RWPE1 (cell line): ENCODE measurements at places on chromosomes 6 and 20.

DNA sequence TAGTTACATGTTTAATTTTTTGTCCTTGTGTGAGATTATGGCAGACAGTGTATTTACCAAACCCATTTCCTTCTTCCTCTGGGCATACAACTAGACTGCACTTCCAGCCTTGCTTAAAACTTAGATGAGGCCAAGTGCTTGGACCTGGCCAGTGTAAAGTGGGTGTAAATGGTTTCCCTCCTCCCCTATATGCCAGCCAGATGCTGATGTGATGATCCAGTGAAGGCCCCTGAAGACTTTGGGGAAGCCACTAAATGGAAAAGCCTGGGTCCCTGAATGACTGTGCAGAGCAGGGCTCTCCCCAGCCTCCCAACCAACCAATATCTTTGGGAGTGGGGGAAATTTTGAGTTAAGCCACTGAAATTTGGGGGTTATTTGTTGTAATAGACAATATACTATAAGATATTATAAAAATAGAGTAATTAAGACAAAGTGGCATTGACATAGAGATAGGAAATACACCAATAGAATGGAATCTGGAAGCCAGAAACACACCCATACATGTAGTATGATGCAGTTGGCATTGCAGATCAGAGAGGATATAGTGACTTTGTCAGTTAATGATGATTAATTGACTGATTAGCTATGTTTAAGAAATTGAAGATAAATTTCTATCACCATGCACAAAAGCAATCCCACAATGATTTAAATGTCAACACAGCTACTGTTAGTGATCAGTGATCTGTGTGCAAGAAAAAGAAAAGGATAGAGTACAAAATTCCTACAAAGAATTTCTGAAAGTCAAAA is 10.4 kb upstream of the SNX9 start:
- DNase-seq: no peak

DNA sequence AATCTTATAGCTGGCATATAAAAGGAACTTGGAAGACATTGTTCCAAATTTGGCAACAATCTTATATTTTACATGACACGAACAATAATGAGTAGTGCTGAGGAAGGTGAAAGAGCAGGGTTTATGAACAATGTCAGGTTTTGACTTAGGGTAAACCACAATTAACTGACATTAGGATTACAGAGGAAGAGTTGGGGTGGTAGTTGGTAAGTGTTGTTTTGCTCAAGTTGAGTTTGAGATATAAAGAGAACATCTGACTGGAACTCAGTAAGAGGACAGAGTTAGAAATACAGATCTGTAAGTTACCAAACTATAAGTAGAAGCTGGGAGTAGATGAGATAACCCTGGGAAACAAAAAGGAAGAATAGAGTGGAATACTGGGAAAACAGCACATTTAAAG is 15.1 kb downstream of the RTN4IP1 start:
- DNase-seq: no peak

DNA sequence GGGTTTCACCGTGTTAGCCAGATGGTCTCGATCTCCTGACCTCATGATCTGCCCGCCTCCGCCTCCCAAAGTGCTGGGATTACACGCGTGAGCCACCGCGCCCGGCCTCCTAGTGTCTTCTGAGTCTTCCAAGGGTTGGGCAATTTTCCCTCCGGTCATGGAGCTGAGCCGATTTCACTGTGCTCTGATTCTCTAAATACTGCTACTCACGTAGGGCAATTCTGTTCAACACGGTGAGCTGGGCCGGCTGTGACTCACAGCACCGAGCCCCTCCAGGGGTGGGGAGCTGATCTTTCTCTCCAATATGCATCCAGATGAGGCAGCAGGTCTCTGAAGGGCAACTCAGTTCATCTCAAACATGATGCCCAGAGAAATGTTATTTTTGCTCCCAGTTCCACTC is 71.6 kb upstream of the CD93 start:
- DNase-seq: peak; percentile 63

- DNase-seq: no peak
Observed at GRCh38 chr6:158369241-158369640, 57.0 kb downstream of the TULP4 start.

- no peak for DNase-seq
Observed at GRCh38 chr6:116446399-116446798, 14.8 kb upstream of the CALHM6 start.

GRCh38 chr6:95785785-95786184 is 208.4 kb downstream of the MANEA start:
- DNase-seq: no peak

GRCh38 chr6:2441601-2442475 is 196.4 kb upstream of the GMDS start:
- no peak for DNase-seq

- peak; percentile 79 for DNase-seq
Observed at GRCh38 chr20:60086821-60087562, 128.8 kb downstream of the CDH26 start.

DNA sequence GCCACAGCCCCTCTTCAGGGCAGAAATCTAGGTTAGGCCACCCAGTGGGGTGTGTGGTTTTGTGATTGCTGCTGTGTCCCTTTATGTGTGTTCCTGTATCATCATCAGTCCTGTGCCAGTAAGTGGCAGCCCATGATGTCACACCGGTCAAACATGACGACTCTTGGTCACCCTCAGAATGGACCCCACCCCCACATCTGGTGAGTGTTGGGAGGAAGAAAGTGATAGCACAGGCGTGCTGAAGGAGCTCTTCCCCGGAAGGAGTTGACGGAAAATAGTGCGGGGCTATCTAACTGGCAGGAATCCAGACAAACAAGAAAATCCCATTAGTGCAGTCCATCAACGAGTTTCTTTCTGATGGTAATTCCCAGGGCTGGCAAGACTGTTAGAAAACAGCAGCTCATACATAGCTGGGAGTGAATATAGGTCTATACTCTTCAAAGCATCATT is 33.4 kb upstream of the IL17A start:
- DNase-seq: no peak

GRCh38 chr6:154041001-154041400 is 2.0 kb downstream of the OPRM1 start:
- DNase-seq: no peak

GRCh38 chr6:149278997-149279396 is 38.5 kb upstream of the TAB2 start:
- no peak for DNase-seq

DNA sequence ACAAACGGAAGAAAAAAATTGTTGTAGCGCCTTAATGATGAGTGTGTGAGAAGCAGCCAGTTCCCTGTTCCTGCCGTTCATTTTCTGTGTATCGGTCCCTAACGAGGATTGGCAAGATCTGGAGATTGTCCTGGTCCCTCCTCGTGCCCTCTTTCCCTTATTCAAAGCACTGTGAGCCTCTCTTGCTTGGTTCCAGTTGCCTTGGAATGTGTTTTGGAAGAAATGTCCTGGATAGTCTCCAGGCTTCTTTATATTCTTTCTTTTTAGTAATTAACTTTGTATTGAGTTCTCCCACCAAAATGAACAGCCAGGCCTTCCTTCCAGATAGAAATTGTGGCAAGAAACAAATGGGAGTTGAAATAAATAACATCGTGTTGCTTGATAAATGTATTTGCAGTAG is 348.3 kb downstream of the CDH26 start:
- DNase-seq: no peak

DNA sequence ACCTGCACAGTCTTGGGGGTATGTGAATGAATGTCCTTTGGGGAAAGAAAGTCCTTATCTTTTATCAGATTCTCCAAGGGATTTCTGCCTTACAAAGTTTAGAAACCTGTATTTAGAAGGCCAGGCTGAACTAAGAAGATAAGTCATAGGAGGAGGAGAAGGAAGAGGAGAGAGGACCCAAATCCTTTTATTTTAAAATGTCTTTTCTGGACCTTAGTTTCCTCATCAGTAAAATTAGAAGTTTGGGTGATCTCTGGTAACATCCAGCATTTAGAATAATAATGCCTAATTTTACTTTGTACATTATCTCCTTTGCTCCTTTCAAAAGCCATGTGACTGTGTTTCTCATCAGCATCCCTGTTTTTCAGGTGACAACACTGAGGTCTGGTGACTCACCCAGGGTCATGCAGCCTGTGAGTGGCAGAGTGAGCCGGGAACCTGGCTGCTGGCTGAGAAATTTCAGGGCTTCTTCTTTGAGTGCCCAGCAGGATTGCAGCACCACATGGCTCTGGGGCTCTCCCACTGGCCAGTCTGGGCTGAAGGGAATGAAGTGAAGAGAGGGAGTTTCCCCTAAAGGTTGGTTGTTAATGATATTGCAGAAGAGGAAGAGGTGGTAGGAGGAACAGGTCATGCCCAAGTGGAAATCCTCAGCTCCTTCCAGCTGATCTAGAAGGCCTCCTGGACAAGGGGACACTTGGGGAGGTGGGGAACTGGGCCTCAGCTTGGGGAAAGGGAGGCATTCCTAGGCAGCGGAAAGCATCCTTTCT is 34.0 kb downstream of the VEGFA start:
- DNase-seq: no peak

GRCh38 chr6:154872542-154873114 is 122.5 kb upstream of the TIAM2 start:
- DNase-seq: no peak

GRCh38 chr6:74853991-74854390 is 351.9 kb downstream of the COL12A1 start:
- no peak for DNase-seq

GRCh38 chr6:28673787-28674671 is 148.3 kb downstream of the GPX5 start:
- DNase-seq: peak; percentile 64

GRCh38 chr6:3527651-3527977 is 70.8 kb upstream of the SLC22A23 start:
- DNase-seq: no peak

DNA sequence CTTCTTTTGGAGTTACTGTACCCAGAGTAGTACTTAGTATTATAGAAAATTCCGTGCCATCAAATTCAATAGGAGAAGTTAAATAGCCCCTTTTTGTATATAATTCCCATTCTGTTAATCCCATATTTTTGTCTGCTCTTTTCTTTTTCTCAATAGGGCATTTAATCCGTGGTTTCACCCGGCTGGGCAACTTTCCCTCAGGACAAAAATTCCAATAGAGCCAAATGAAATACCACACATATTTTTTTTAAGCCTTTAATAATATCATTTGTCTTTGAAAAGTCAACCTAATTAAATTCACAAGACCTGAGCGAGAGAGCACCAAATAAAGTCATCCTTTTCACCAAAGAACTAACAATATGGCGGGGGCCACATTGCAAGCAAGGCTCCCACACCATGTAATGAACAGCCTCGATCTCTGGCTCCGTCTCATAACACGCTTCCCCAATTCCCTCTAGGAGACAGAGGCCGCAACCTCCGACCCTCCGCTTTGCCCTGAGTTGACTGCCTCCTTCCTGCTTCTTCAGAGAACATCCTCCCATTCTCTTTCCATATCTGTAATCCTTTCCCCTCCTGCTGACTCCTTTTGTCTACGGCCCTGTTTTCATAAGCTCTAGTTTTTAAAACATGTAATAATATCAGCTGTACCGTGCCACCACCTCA is 13.6 kb downstream of the NHSL1 start:
- DNase-seq: no peak

GRCh38 chr6:137808191-137808590 is 58.9 kb upstream of the TNFAIP3 start:
- DNase-seq: peak; percentile 84

DNA sequence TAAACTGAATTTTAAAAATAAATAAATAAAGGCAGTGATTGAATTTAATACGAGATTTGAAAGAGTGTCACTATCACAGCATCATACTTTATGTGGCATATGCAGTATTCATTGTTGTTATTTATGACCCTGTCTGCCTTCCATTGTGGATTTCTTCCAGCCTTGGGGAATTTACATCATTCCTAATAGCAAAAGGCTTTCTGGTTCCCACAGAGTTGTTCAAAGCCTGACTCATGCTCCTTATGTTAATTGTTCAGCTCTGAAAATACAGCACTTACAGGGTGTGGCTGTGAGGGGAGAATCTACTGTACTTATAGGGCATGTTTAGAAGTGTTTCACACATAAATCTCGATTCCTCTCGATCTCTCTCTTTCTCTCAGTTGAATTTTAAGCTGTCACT is 54.4 kb downstream of the JAG1 start:
- peak; percentile 85 for DNase-seq

GRCh38 chr6:159979136-159979874 is 10.4 kb downstream of the IGF2R start:
- DNase-seq: peak; percentile 77

DNA sequence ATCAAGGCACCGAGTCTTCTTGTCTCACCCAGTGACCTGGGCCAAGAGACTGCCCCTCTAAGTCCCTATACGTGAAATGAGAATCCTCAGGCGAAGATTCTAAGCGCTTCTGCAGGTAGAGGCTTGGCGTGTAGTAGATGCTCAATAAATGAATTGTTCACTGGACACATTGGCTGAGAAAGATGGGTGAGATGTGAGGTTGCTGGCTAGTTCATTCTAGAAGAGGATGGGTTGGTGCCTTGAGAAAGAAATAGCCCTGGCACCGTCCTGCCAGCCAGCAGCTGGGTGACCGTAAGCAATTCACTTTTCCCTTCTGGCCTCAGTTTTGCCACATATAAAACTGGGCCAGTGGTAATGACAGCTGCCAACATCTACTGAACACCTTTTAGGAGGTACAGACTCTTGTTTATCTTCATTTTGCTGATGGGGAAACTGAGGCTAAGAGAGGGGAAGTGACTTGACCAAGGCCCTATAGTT is 1.4 kb downstream of the SRC start:
- no peak for DNase-seq

- DNase-seq: no peak
Observed at GRCh38 chr6:61751986-61752385, 534.0 kb downstream of the KHDRBS2 start.
